ENCODE measurements at places on chromosomes 11 and 22.
A peak's percentile ranks its signal among the peaks of the same experiment; 100 is the strongest.

DNA sequence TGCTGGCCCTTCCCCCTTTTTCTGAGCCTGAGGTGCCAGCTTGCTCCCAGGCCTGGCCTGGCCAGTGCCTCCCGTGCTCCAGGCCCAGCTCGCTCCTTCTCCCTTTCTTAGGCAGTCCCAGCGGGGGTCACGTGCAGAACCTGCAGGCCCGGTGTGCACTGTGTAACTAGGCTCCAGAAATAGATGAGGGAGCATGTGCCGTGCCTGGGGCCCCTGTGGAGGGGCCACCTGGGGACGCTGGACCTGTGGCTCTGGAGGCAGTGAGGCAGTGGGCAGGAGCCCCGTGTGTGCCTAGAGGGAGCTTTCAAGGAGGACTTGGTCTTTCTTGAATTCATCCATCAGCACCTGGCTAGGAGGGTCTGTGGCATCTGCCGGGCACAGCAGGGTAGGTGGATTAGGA lies 11.5 kb downstream of the PTDSS2 start:
- DNase-seq: peak; percentile 46

DNA sequence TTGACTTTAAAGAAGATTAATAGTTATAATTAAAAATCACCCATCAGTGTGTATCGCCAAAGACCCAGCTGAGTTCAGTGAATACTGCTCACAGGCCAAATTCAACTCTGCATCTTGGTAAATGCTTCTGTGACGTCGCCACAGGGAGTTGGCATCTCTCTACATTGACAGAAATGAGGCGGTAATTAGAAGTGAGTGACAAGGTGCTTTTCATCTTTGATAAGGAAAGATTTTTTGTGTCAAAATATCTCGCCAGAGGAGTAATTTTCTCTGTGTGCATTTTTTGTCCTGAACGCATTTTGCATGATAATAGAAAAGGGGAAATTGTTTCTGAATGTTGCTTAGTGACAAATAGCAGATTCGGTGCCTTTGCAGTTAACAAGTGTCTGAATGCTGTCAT lies 345.8 kb downstream of the CNTN5 start:
- no peak for DNase-seq

GRCh38 chr11:78572394-78572793 lies 2.3 kb downstream of the NARS2 start:
- no peak for DNase-seq

- DNase-seq: no peak
These were observed 36.3 kb downstream of the MRE11 start for GRCh38 chr11:94457118-94458029.

DNA sequence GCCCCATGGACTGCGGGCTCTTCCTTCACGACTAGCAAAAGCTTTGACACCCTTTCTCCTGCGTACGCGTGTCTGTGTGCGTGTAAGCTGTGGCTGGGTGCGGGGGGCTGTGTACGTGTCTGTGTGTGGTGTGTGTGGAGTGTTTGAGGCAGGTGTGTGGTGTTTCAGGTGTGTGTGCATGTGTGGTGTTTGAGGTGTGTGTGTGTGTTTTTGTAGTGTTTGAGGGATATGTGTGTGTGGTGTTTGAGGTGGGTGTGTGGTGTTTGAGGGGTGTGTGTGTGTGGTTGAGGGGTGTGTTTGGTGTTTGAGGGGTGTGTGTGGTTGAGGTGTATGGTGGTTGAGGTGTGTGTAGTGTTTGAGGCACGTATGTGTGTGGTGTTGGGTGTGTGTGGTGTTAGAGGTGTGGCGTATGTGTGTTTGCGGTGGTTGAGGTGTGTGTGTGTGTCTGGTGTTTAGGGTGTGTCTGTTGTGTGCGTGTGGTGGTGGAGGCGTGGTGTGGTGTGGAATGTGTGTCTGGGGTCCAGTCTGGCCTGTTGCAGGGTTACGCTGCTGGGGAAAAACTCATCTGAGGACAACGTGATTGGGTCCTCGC lies 687 bp upstream of the ARSA start:
- no peak for DNase-seq

DNA sequence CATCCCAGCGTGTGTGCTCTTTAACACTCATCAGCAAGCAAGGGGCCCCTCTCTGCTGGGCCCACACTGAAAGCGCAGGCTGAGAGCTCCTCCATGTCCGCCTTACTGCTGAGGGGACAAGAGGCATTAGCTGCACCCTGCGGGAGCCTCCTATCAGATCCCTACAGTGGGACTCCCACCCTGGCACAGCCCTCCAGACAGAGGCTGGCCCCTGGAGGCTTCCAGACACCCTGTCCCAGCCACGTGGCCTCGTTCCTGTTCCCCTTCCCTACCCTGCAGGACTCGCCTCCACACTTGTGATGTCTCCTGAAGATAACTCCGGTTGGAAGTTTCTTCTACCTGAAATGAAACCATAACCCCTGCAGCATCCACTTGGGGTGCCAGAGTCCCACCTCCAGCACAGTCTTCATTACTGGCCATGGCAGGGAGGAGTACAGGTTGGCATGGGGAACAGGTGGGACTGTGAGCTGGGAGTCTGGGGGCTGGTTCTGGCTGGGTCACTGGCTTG lies 5.0 kb upstream of the SH3BP1 start:
- DNase-seq: no peak

GRCh38 chr11:118914178-118914918 lies 11.4 kb downstream of the BCL9L start:
- DNase-seq: no peak

- DNase-seq: no peak
These were observed 27.0 kb downstream of the SBF1 start for GRCh38 chr22:50447576-50448551.

GRCh38 chr11:132541794-132542193 lies 990.5 kb downstream of the OPCML start:
- DNase-seq: no peak

- DNase-seq: no peak
These were observed 79.0 kb downstream of the BUD13 start for GRCh38 chr11:116693593-116694348.

GRCh38 chr22:26890870-26891269 lies 233.5 kb downstream of the MIAT start:
- peak; percentile 60 for DNase-seq

- DNase-seq: no peak
These were observed 16.0 kb upstream of the ADORA2A start for GRCh38 chr22:24411256-24412004.

DNA sequence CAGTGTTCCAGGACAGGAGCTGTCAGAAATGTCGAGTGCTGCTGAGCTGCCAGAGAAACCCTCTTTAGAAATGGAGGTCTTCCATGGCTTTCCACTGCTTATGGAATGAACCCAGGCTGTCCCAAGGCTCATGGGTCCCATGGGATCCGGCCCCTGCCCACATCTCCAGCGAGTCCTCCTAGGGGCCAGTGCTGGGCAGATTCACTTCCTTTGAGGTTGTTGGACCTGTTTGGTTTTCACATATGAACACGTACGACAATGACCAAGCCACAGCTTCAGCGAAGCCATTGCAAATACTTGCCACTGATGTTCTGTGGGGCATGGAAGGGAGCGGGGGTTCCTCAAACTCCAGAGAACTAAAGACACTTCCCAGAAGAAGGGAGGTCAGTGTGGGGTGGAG lies 483.3 kb downstream of the TBC1D22A start:
- no peak for DNase-seq

GRCh38 chr11:121452609-121453150 lies at the start of gene SORL1-AS1:
SORL1-AS1 (minus strand) TSS chr11:121452967.
- DNase-seq: no peak

- DNase-seq: peak; percentile 17
These were observed 388.3 kb downstream of the TENM4 start for GRCh38 chr11:79052544-79052943.

GRCh38 chr11:86292912-86293616 lies 9.0 kb upstream of the HIKESHI start:
- DNase-seq: no peak

DNA sequence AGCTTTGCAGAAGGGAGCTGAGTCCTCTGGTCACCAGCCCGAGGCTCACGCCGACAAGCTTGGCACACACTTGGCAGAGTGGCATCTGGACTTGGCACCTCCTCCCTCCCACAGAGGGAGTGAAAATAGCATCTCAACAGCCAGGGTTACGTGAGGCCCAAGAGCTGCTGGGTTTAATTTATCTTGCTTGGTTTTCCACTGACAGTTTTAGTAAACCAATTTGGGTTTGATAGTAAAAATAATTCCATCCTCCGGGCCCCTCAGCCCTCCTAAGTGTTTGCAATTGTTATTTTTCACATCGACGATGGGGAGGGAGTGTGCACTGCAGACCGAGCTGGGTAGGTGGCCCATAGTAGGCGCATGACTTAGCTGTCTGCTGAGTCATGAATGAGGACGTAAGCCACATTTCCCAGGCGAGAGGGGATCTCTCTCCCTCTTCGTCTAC lies 107.6 kb upstream of the ASPHD2 start:
- peak; percentile 79 for DNase-seq

DNA sequence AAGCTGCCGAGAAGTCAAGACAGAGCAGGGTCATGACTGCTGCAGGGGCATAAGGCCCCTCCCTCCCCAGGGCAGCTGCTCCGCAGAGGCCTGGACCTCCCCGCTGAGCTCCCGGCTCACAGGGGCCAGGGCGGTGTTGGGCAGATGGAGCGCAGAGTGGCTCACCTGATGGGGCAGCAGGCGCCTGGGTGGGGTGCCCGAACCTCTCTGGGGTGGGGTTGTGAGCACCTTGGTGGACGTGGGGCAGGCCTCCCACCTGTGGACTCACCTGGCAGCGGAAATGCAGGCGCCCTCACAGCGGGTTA lies 22.9 kb downstream of the MUC6 start:
- no peak for DNase-seq

GRCh38 chr11:72637198-72637597 lies 37.0 kb downstream of the PDE2A start:
- peak; percentile 62 for DNase-seq

GRCh38 chr11:129359748-129360147 lies 15.9 kb upstream of the BARX2 start:
- no peak for DNase-seq

DNA sequence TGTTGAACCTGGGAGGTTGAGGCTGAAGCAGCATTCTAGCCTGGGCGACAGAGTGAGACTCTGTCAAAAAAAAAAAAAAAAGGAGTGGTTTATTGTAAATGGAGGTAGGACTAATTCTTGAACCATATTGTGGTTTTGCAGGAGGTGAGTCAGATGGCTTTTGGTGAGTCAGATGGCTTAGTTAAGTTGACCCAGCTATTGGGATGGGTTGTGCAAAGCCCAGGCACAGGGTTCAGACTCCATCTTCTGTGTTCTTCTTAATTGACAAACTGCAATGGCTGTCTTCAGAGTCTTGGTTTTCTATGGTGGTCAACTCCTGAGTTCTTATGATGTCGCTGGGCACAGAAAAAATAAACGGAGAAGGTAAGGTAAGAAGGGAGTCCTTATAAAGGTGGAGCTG lies 182.7 kb downstream of the ADAMTS15 start:
- DNase-seq: no peak

DNA sequence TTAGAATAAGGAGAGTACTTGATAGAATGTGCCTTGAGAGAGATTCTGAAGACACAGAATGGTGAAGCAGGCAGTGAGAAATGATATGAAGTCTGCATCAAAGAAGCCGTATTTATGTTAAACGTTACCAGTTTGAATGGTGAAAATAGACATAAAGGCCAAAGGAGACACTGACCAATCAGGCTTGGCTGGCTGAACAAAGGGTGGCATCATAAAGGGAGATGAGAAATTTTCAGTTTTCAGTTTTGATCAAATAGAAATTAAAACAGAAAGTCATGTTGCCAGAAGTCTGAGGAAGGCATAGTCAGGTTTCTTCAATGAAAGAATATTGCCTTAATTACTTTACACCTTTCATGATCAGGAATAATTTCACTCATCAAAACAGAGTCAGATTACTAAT lies 6.6 kb downstream of the OR51F1 start:
- no peak for DNase-seq

GRCh38 chr11:67465189-67465510 lies 3.9 kb downstream of the TMEM134 start:
- no peak for DNase-seq

GRCh38 chr11:94767701-94768601 lies at the start of gene AMOTL1:
AMOTL1 (plus strand) TSS chr11:94768356; CDS start chr11:94768512, 156 bp downstream.
- DNase-seq: peak; percentile 95

- no peak for DNase-seq
These were observed 19.3 kb upstream of the MIEF1 start for GRCh38 chr22:39482768-39483167.

- DNase-seq: no peak
These were observed 83.5 kb upstream of the FAT3 start for GRCh38 chr11:92141159-92141558.

GRCh38 chr22:49632199-49633009 lies 195.3 kb downstream of the BRD1 start:
- DNase-seq: peak; percentile 25

DNA sequence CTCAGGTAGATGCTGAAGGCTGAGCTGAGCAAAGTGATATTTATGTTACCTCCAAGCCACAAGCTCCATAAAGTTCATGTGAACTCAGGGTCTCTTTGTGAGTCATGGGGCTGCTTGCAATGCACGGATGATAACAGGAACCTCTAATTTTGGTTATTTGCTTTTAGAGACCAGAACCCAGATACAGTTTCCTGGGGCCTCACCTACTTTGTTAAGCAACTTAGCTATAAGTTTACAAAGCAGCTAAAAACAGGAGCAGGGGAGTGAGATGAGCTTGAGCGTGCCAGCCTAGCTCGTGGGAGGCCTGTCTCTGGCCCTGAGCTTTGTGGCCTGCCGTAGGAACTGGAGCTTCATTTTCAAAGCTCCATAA lies 29.2 kb downstream of the SREBF2 start:
- DNase-seq: no peak

DNA sequence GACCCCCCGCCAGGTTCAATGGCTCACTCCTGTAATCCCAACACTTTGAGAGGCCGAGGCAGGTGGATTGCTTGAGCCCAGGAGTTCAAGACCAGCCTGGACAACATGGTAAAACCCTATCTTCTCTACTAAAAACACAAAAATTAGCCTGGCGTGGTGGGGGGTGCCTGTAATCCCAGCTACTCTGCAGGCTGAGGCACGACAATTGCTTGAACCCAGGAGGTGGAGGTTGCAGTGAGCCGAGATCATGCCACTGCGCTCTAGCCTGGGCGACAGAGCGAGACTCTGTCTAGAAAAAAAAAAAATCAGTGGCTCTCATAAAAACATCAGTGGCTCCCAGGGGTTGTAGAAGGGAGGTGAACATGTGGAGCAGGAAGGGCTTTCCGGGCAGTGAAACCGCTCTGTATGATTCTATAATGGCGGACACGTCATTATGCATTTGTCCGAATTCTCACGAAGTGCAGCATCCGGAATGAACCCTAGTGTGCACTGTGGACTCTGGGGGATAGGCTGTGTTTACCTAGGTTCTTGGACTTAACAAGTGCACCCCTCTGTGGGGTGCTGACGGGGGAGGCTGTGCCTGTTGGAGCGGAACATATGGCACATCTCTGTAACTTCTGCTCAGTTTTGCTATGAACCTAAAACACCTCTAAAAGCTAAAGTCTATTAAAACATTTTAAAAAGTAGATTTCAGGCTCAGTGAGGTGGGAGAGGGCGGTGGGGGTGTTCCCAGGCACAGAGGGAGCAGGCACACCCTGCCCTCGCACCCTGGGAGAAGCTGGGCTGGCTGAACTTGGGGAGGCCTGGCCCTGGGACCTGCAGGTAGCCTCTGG lies 49.1 kb upstream of the SEPTIN5 start:
- no peak for DNase-seq

DNA sequence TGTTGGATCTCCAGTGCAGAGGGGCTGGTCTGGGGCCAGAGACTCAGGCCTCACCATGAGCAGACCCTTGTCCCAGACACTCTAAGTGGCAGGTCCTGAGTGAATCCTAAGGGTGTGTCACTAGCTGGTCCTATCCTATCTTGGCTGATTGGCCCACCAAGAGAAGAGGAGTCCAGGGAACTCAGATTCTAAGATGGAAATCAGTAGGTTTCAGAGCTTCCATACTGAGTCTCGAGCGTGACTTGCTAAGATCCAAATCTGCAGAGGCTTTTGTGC lies 10.9 kb downstream of the POU2AF1 start:
- DNase-seq: no peak
